ENCODE measurements at places on chromosomes 4 and X.

GRCh38 chr4:4677556-4678522 lies 136.0 kb upstream of the STX18 start:
- DNase-seq: peak; percentile 2

- no peak for DNase-seq
Measured at GRCh38 chr4:108044951-108045686, 55.4 kb downstream of the HADH start.

DNA sequence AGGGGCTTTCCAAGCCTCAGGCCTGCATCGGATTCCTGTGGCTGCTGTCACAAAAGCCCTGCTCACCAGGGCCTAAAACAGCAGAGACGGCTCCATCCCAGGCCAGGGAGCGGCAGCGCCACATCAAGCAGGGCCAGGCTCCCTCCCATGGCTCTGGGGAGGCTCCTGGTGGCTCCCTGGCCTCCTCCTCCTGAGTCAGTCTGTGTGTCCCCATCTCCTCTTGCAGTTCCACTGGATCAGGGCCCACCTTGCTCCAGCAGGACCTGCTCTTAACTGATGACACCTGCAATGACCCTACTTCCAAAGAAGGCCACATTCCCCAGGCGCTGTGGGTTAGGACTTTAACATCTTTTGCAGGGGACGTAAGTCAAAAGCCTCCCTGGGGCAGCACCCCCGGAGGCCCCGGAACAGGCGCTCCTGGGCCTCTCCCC lies 51.9 kb downstream of the CPZ start:
- DNase-seq: no peak

- DNase-seq: no peak
Measured at GRCh38 chrX:9195199-9195880, 161.4 kb upstream of the FAM9B start.

GRCh38 chrX:48083212-48083611 lies 11.8 kb upstream of the ZNF630 start:
- DNase-seq: peak; percentile 21

GRCh38 chrX:132227383-132228112 lies 8.3 kb upstream of the RAP2C start:
- no peak for DNase-seq

- no peak for DNase-seq
Measured at GRCh38 chrX:19704132-19704531, 183.3 kb downstream of the SH3KBP1 start.

DNA sequence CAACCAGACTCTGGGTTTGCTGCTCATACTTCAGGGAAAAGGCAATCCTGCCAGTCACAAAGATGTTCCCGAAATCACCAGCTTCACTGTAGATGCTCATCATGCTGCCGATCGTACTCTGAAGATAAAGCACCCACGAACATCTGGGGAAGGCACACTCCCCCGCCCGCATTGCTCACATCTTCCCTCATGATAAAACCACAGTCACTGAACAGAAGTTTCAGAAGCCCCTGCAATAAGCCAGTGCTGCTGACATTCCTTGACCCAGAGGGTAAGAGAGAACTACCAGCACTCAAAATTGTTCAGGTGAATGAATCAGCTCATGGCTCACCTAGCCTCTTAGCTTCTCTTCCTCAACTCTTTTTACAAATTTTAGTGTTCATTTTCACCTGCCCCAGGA lies 43.1 kb downstream of the SRPX2 start:
- no peak for DNase-seq

- DNase-seq: no peak
Measured at GRCh38 chr4:140156529-140157171, 2.7 kb upstream of the MAML3 start.

DNA sequence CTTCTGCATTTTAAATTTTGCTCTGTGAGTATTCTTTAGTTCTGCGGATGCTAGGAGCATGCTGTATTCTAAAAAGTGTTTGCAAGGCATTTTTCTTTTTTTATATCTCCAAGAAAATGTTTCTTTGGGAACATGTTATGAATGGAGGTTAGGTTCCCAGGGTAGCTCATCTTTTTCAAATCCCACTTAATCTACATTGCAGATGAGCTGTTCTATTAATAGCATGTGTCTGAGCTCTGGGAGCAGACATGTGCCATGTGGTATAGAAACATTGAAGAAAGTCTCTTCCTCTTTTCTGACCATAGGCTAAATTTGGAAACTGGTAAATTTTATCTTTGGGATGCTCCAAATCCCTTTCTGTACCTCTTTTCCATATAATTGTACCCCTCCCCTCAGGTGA lies 23.2 kb downstream of the DIAPH2 start:
- no peak for DNase-seq

GRCh38 chr4:184261246-184261645 lies 43.6 kb upstream of the ENPP6 start:
- no peak for DNase-seq

DNA sequence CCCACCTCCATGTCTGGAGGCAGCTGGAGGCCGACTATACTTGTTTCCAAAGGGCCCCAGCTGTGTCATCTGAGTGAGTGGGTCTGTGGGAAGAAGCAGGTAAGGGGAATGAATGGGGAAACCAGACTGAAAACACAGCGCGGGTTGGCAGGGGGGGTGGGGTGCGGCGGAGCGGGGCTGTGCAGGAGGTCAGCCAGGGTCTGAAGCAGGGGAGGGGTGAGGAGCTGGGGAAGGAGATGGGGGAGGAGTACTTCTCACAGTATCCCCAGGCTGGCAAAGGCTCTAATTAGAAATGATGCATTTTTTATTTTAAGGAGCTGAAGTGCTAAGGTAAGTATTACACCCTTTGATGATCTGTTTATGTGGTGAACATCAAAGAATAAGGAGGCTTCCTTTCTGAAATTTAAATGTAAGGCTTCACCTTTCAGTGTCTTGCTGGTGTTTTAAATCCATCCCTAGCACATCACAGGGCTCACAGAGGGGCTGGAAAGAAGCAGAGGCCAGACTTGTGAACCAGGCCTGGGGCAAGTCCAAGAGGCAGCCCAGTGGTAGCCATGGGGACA lies 37.5 kb downstream of the SMIM20 start:
- no peak for DNase-seq

- no peak for DNase-seq
Measured at GRCh38 chr4:87152310-87153041, 67.9 kb downstream of the KLHL8 start.

GRCh38 chr4:128565565-128566186 lies 243.8 kb upstream of the JADE1 start:
- DNase-seq: no peak

DNA sequence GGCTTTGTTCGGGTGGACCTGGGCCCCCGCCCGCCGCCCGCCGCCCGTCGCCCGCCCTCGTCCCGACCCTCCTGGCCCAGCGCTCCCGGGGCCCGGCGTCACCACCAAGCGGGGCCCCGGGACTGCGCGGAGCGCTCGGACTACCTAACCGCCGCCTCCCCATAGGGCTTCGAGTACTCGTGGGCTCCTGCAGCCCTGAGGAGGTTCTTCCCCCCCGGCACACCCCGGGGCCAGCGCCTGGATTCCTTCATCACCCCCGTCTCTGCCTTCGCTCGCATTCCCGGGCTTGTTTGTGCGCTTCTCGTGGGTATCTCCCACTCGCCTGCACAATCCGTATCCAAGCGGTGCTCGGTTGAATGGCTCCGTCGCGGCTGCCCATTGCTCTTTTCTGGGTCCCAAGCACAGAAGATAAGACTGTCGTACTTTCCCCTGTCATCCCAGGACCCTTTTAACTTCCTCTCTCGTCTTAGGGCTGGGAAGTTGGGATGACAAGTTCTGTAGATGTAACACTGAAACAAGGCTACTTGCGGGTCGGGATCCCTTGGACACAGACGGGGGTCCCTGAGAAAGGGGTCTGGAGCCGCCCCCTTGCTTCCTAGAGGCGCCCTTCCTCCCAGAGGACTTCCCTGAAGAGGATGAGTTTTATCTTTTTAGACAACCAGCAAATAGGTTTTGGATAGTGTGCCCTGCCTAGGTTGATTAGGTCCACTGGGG lies 565 bp downstream of the MOB1B start:
- DNase-seq: no peak

DNA sequence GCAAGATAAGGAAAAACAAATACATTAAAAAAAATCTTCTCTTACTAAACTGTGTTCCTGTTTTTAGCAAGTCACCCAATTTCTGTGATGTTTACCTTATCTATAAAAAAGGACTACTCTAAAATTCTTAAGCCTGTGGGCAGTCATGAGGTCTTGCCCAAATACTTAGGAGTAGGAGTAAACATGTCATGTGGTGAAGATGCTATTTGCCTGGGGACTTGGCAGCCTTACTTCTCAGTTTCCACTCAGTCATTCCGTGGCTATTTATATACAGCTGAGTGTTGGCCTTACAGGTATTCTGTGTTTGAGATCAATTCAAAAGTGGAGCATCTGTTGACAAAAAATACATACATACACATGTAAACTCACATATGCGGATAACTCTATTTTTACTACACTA lies 89.9 kb upstream of the TLR2 start:
- DNase-seq: no peak

DNA sequence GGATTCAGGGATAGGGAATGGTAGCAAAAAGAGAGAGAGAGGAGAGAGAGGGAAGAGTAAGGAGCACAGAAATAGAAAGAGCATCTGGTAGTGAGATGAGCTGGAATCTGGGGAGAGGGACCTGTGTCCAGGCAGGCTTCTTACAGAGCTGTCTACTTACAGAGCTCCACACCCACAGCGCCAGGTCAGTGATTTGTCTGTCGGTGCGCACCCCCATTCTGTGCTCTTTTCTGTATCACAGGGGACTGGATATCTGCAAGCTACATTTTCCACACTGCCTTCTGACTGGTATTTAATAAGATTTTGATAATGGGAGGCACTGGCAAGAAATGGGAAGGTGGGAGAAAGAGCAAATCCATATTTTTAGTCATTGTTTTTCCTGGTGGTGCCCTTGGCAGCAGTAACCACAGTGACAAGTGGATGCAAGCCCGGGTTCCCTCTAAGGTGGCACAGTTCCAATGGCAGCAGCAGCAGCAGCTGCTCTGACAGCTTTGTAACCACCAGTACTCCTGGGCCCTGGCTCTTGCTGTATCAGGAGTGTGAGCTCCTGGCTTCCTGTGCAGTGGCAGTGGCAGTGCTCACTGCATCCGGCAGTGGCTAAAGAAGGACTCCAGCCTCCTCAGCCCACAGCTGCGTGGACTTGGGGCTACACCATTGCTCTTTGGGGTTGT lies 300.5 kb downstream of the TRIML1 start:
- DNase-seq: peak; percentile 38

GRCh38 chrX:138754861-138755260 lies 43.3 kb upstream of the FGF13 start:
- no peak for DNase-seq

DNA sequence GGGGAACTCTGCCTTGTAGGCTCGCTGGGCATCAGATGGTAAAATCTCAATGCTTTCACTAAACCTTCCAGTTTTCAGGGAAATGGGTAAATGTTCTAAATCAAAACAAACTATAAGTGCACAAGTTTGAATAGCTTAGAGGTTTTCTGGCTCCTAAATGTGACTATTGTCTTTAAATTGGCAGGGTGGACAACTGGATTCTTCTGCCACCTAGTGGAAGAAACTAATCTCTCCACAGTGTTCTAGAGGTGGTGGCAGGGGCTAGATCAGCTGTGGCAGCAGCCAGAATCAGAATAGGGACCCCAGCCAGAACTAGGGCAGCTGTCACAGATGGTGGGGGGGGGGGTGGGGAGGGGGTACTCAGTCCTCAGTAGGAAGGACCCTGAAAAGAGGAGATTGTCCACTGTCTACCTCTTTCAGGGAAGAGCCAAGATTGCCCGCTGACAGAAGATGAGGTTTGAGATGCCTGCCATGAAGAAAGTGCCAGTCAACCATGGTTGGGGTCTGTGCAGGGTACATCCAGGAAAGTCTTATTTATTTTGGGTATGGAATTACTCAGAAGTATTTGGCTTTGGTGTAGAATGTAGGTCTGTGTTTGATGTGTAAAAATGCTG lies 201.4 kb downstream of the CCNG2 start:
- DNase-seq: no peak

DNA sequence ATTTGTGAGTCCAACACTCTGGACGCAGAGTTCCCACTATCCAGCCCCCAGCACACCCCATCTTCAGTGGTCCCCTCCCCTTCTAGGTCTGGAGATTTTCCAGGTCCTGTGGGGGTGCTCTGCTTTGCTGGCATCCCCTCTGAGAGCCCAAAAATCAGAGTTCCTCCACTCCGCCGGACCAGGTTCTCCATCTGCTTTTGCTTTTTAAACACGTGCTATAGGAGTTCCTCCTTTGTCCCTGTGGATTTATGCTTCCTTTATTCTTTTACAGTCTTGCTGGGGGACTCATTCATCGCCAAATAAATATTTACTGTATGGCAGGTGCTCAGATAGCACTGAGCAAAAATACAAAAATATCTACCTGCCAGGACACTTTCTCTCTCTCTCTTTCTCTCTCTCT lies 324.7 kb downstream of the STK32B start:
- DNase-seq: no peak

GRCh38 chrX:105167233-105167632 lies 53.3 kb downstream of the TEX13A start:
- DNase-seq: no peak

- no peak for DNase-seq
Measured at GRCh38 chrX:26219351-26219750, 3.4 kb downstream of the MAGEB5 start.
